ENCODE measurements at places on chromosomes 12 and 14.

- no peak for DNase-seq
Observed at GRCh38 chr12:116773276-116773731, 35.2 kb downstream of the RNFT2 start.

DNA sequence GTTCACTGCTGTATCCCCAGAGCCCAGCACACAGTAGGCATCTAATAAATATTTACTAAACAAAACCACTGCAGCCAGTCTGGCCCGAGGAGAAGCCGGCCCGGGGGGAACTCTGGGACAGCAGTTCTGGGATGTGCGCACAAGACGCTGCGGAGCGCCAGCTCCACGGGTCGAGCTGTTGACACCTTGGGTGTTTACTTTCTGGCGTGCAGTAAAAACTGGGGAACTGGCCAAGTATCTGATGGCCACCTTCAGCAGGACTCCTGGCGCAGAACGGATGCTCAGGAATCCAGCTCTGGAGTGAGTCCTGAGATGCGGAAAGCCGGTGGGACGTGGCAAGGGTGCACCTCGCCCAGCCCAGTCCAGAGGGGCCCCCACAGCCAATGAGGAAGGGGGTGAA is 65.6 kb downstream of the NCOR2 start:
- no peak for DNase-seq

DNA sequence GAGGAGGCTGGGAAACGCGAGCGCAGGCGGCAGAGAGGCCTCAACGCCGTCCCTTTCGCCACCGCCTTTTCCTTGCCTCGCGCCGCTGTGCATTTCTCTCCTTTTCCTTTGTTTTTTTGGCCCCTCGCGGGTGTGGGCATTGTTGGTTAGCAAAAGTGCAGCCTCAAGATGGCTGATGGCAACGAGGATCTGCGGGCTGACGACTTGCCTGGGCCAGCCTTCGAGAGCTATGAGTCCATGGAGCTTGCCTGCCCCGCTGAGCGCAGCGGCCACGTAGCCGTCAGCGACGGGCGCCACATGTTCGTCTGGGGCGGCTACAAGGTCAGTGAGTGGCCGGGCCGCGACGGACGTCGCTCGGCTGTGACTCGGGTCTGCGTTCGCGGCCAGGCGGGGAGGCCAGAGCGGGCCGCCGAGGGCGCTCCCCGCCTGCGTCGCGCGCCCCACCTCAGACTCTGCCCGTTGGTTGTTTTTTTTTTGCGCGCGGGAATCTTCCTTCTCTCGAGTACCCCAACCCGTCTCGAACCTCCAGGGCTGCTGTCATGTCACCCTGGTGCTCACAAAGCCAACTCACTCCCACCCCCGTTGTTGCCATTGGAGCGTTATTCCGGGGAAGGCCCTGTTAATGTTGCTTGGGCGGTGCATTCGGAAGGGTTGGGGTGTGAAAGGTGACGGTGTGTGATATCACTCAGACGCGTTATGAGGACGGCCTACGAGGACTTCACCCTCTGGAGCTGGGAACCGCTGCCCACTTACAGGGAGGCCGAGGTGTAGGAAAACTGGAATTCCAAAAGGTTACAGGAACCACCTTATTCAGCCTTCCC is 558 bp downstream of the KLHDC2 start:
- no peak for DNase-seq

DNA sequence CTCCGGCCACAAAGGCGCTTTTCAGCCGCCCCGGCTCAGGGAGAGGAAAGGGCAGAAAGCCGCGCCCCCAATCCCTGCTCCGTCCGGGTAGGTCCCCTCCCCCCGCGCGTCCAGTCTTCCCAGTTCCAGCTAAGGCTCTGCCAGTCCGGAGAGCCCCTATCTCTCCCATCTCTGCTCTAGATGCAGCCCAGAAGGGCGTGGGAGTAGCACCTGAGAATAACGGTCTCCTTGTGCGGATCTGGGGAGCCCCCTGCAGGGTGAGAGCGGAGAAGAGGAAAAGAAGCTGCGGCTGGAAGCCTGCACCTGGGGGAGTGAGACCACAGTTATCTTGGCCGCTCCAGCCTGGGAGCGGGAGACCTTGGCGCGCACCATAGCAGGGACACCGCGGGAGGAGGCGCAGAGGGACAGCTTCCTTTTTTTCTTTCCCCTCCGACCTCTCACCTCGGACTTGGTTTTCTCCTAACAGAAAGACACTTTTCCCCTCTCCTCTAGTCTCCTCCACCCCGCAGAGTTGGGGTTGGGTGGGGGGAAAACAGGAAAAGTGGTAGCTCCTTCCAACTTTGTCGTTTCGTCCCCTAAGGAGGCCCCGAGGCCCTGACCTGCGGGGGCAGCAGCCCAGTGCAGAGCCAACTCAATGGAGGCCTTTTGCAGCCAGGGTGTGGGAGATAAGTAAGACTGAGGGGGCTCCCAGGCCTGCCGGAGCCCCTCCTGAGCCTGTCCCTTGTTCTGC is 2.4 kb downstream of the DHH start:
- no peak for DNase-seq

GRCh38 chr14:37170237-37170636 is 2.2 kb downstream of the SLC25A21 start:
- DNase-seq, result no peak

DNA sequence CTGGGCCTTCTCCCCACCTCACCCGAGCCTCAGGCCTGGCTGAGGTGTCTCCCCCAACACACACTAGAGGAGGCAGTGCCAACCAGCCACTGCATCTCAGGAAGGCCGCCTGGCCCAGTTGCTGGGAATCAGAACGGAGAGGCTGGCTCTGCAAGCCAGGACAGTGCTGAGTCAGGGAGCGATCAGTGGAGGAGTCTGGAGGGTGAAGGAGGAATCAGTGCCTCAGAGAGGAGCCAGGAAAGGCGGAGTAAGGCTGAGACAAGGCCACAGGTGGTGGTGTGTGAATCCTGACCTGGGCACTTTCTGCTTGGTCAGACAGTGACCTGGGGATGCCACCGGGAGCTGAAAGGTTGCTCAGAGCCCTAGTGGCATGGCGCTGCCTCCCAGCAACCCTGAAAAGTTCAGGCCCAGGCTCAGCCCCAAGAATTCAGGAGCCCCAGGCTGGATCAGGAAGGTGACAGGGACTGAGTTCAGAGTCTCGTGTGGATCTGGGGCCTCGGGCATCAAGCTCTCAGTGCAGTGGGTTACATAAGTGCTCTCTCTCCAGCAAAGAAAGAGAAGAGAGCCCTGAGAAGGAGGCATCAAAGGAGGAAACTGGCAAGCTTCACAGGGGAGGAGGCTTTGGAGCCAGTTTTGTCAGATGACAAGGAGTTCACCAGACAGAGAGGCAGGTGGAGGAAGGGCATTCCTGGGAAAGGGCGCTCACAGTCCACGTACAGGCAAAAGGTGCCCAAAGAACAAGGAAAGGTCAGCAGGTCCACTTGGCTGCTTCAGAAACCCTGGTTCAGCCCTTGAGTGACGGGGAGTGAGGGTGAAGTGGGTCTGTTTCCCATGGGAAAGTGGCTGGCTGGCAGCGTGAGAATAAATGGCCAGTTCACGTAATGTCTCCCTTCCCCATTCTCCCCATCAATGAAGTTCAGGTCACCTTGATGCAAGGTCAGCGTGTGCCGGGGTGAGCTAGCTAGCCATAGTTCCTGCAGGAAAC is 87.8 kb downstream of the ZFP36L1 start:
- no peak for DNase-seq

- no peak for DNase-seq
Observed at GRCh38 chr12:106255952-106256351, 8.1 kb upstream of the CKAP4 start.

DNA sequence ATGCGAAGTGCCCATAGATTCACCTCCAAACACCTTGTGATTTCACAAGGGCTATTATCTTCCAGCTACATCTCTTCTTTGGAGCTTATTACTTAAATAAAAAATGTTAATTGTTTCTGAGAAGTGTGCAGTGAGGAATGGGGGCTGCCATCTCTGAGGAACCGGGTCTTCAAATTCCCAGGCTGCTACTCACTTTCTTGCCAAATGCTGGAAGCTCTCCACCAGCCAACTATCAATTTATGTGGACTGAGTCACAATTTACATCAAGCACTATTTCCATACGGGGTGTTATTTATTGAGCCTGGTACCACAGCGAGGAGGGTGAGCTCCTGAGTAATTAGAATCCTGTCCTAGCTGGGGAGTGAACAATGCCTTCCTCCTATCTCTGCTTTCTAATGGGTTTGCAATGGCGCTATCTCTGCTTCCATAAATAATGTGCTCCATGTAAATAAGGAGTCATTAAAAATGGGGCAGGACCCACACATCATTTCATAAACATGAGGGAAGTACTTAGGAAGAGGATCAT is 898.3 kb downstream of the VRK1 start:
- DNase-seq, result no peak

GRCh38 chr12:56631790-56632700 is 1.9 kb upstream of the BAZ2A start:
- no peak for DNase-seq

GRCh38 chr12:100146252-100146651 is 3.6 kb upstream of the BLTP3B start:
- no peak for DNase-seq

DNA sequence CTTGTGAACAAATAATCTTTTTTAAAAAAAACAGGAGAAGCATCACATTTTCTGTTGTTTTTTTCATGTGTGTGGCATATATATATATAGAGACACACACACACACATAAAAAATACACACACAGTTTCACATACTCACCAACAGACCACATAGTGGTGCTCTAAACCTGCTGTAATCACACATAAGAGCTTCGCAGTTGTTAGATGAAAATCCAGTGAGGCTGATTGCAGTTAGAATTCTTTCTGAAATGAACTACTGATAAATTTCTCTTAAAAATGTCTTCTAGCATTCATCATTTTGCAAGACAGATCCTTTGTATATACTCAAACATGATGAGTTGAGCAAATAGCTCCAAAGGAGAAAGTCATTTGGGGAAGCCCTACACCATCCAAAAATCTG is 434.3 kb upstream of the STXBP6 start:
- no peak for DNase-seq

DNA sequence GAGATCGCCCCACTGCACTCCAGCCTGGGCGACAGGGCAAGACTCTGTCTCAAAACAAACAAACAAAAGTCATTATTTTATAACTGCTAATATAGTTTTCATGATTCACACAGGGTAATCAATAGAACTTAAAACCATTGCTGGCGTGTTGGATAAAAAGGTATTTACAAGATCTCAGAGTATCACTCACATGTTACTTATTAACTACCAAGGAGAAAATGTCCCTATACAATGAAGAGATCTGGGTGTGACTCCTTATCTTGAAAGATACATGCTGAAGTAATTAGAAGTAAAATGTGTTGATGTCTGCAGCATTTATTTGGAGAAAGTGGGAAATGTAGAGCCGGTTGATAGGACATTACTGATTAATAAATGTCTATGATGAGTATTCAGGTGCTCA is 57.3 kb upstream of the PIK3C2G start:
- no peak for DNase-seq

GRCh38 chr12:3017281-3017680 is 58.1 kb downstream of the TEAD4 start:
- DNase-seq, result no peak

DNA sequence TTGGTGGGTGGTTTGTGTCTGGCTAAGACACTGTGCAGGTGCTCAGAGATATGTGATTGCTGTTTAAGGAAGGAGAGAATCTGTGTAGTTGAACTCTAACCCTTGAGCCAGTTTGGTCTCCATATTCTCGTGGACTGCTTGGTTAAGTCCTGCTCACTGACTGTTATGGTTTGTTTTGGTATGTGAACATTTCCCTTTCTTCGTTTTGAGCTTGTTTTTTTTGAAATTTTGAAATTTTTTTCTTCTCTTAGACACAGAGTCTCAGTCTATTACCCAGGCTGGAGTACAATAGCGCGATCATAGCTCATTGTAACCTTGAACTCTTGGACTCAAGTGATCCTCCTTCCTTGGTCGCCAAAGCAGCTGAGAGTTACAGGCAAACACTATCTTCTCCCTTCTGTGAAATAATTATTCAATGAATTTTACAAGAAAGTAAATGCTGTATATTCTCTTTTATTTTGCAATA is 40.0 kb downstream of the MIPOL1 start:
- DNase-seq, result no peak

DNA sequence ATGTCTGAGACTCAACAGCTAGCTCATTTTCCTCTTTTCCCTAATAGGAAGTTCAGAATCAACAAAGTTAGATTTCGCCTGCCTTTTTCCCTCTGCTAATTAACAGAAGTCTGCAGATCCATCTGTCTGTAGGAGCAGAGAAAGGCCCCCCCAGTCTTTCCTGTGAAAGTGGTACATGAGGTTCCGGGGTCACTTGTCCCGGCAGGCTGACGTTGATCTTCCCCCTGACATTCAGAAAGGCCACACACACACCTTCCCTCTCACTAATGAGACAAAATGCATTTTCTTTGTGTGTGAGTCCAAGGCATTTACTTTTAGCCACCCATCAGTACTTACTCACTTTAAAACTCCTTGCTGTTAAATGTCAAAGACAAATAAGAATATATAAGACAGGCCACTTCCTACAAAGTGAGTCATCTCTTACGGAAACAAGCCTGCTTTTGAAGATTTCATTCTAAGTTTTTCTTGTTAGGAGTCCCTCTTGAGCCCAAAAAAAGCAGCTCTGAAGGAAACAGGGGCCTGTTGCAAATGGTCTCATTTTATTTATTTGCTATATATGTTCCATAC is 138.7 kb downstream of the TTC7B start:
- no peak for DNase-seq

DNA sequence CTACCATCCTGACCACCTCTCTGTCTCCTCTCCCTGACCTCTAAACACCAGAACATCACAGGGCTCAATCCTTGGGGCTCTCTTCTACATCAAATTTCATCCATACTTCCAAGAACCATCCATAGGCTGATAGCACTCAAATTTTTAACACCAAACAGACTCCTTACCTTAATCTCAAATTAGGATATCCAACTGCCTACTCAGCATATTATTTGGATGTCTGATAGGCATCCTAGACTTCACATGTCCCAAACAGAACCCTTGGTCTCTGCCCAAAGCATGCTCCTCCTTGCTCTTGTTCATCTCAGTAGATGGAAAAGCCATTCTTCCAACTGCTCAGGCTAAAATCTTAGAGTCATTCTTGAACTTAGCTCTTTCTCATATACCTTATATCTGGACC is 91.3 kb downstream of the GALC start:
- no peak for DNase-seq

- no peak for DNase-seq
Observed at GRCh38 chr14:35617500-35617899, 83.5 kb downstream of the INSM2 start.

DNA sequence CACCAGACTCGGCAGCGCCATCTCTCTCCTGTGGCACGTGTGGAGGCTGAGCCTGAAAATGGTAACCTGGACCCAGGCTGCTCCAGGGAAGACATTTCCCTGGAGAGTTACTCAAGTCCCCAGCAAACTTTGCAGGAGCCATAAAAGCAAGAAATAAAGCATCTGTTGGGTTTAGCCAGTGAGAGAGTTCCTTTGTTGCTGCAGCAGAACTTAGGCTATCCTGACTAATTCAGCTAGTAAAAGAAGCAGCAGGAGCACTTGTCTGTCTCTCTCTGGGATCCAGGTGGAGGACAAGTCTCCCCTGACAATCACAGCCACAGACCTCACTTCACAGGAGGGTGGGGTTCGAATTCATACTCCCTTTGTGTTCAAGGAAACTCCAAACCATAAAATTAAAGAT is 79.2 kb upstream of the DIO3 start:
- DNase-seq, result no peak

Measured in NCI-H1436 treated with DMSO at 0.1 percent for 48 hours (cell line).